ENCODE measurements at places on chromosomes 6 and 20.

DNA sequence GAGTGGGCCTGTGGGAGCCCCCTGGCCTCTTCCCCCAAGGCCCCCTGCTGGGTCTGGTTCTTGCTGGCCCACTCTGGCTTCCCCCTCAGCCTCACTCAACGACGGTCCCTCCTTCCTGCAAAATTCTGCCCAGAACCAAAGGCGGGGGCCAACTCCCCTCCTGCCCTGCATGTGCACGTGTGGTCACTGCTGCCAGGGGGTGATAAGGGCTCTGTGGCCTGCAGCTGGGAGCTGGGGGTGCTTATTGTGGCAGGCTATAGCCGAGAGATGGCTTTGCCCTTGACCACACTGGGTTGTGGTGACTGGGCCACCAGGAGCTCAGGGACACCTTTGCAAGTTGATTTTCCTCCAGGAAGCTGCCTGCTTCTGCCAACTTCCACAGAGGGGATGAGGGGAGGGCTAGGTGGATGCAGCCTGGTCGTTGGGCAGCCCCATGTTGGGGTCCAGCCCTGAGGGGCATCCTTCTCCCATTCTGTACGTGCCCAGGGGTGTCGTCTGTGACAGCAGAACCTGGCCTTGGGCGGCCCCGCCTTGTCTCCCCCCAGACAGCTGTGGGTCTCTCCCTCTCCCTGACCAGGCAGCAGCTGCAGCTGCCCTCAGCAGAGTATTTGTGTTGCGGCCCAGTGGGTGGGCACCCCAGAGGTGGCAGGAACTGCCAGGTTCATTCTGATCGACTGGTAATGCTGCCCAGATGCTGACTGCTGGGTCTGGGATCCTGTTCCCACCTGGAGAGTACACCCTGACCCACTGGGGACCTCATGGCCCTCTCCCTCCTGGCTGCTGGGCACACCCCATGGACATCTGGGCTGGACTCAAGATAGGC lies 5.6 kb downstream of the TCEA2 start:
- DNase-seq, result no peak

DNA sequence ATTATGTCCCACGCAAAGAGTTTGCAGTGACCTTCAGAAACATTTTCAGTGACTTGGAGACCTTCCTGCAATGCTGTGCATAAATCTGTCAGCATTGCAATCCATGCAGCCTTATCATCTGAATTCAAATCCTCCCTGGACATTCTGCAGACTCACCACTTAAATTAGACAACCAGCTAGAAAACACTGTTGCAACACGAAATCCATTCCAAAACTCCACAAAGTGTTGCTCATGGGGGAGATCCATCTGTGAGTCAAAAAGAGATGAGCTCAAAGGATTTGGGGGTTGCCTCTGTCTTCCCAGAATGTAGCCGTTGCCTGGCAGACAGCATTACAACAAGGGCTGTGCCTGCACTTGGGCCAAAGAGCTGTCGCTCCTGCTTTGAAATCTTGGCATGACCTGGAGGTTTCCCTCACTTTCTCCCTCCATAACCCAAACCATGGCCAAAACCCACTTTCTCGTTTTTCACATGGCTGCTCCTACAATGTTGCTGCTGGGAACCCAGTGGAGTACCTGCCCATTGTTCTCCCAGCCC lies 163.5 kb upstream of the CDYL start:
- DNase-seq, result no peak

GRCh38 chr6:22670605-22671004 lies 101.2 kb downstream of the HDGFL1 start:
- DNase-seq, result no peak

- DNase-seq, result no peak
These were observed 1113.1 kb upstream of the CITED2 start for GRCh38 chr6:140487586-140487985.

DNA sequence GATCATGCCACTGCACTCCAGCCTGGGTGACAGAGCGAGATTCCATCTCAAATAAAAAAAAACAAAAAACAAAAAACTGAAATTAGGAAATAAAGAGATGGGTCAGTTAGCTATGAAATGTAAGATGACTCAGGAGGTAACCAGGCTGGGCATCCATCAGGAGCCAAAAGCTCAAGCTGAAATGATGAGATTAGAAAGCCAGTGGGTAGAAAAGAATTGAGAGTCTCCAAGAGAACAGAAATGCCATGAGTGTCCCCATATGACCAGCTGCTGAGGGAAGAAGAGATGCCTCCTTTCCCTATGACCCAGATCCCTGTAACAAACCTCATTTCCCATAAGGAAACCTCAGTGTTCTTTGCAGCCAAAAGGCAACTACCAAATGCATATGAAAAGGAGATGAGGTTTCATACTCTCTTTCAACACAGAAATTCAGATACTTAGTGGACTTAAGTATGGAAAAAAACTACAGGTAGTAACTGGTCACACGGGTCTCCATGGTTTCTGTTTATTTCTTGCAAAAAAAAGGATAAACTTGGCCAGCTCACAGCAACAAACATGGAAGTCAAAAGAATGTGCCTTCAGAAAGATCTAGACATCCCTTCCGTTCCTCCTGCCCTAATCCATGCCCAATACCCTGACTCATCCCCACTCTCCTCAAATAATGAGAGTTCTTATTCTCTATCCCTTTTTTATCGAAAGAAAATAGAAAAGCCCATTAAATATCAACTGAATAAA lies 8.1 kb downstream of the ARHGAP18 start:
- no peak for DNase-seq

- DNase-seq, result no peak
These were observed 209.5 kb downstream of the FNDC1 start for GRCh38 chr6:159378411-159379328.

GRCh38 chr20:8127553-8128255 lies 4.4 kb upstream of the PLCB1 start:
- DNase-seq, result no peak

DNA sequence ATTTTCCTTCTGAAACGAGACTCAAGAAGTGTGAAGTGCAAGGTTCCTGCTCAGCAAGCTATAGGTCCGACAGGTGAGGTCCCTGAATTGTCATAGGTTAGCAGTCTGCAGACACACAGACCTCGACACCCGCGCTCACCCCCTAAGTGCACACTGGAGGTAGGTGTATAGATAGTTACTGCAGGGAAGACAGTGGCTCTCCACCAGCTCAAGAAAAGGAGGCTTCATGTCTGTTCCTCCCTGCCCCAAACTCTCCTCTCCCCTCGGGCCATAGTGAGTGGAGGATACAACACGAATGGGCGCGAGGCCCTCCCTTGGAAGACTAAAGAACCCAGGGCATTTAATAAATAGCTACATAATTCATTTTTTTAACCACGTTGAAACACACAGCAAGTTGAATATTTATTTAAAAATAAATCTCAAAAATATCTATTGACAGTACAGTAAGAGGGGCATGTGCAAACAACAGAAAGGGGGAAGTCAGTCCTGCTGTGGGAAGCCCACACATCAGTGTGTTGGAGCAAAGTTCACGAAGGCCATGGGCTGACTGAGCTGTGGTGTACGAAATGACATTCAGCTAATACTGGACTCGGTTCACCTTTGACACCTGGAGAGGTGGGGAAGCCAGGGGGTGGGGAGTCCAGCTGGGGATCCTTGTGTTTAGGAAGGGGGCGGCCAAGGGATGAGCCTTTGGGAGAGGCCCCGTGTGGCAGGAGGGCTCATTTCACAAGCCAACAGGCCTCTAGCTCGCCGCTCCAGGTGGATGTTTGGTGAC lies 10.7 kb downstream of the SPATA2 start:
- DNase-seq, result no peak

DNA sequence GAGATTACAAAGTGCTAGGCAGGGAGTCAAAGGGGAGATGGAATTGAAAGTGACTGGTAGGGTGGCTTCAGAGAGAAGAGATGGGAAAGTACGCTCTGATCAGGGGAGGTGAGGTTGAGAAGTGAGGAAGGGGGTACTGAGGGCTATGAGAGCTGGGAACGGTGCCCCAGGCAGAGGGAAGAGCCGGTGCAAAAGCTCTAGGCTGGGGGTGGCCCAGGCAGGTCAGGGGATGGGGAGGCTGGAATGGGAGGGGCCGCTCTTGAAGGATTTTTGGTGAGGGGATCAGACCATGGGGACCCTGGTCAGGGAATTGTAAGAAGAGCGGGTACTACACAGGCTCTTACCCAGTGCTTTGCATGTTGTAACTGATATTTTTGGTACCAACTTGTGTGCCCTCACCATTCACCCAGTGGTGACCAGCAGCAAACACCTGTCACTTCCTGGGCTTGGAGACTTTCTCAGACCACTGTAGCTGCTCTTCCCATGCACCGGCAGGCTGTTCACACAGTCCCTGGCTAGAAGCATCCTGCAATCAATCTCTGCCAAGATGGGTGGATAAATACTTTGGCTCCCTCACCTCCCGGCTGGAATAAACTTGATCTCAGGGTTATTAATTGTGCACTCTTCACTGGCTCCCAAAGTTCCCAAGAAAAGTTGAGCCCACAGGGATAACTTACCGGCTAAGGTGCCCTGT lies 24.0 kb downstream of the PCK1 start:
- no peak for DNase-seq

DNA sequence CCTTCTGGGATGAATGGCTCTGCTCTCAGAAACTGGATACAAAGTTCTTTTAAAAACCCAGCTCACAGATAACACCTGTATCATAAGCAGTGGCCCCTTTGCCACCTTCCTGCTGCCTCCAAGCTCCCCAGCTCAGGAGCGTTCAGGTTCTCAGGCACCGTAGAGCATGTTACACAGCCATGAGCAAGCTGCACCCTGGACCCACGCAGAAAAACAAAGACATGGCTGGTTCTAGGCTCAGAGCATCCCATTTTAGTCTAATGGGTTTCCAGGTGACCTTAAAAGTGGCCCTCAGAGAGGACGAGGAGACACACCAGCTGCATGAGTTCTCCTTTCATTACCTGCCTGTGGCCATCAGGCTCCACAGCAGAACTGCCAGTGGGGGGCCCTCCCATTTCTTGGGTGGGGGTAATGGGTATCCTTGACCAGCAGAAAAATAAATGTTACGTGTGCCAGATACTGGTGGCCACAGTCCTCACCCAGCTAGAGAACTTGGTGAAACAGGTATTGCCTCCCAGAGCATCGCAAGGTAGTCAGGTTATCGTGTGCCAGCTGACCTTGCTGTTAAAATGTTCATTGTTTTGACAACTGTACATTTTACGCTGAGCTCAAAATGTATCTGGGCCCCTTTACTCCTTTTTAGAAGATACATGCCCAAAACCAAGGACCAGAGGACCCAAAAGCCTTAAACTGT lies 7.5 kb downstream of the PSMA7 start:
- no peak for DNase-seq

- DNase-seq, result no peak
These were observed 4.9 kb upstream of the DEK start for GRCh38 chr6:18269253-18269652.

DNA sequence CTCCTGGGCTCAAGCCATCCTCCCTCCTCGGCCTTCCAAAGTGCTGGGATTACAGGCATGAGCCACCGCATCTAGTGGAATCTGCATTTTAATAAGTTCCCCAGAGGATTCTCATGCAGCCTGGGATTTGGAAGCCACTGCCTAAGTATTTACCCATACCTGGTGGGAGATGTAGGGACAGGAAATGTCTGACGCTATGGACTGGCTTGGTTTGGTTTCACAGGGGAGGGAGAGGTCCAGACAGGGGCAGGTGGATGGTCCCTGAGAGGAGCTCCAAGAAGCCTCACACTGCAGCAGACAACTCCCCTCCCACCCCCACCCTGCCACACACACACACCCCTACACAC lies 4.4 kb downstream of the VSTM2L start:
- DNase-seq, result no peak

DNA sequence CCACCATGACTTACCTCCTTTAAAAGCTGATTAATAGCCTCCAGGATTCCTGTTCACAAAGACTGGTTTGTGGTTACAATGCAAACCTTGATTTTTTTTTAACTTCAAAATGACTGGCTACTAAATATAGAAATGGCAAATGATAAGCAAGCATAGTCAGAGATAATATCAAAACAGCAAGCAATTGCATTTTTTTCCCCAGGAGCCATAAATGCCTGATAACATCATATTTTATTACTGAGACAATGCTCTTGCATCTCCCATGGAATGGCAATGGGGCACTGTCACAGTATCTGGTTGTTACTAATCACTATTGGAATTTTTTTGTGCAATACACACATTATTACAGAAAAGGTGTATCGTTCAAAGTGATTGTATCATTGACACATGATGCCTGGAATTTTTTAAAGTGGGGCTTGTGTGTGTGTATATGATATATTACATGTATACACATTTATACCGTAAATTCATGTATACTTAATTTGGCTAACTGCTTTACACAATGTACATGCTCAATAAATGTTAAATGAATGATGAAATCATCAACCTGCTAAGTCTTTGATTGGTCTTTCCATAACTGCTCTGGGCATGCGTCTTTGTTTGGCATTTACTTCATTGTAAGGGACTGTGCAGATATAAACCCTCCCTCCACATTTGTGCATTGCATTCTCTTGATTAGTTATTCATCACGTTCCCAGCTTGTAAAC lies 980 bp upstream of the SALL4 start:
- no peak for DNase-seq

DNA sequence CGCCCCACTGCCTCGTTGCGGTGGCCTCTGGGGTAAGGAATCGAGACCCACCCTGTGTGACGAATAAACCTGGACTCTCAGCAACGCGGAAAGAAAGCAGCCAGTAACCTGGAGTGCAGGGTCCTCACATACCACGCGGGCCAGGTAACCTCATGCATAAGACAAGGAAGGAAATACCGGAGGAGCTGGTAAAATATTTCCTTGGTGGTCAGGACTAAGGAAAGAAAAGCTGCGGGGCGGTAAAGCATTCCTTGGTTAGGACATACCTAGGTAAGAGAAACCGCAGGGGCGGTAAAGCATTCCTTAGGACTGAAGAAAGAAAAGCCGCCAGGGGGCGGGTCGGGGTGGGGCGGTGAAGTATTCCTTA lies 80.7 kb downstream of the SYTL3 start:
- no peak for DNase-seq

DNA sequence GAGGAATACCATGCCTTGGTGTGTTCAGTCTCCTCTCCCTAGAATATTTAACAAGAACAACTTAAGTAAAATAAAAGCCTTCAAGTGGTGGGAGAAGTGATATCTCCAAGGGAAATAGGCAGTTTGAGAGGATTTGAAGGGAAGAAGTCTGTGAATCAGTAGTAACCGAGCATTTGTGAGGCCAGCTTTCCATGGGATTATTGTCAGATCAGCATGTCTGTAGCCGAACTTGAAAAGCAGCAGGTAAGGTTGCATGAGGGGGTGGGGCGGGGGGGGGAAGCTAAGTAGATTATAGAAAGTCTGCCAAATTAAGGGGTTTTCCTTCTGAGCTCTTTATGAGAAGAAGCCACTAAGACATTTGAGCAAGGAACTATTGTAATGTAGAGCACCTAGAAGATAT lies 92.6 kb downstream of the GRIK2 start:
- DNase-seq, result no peak

DNA sequence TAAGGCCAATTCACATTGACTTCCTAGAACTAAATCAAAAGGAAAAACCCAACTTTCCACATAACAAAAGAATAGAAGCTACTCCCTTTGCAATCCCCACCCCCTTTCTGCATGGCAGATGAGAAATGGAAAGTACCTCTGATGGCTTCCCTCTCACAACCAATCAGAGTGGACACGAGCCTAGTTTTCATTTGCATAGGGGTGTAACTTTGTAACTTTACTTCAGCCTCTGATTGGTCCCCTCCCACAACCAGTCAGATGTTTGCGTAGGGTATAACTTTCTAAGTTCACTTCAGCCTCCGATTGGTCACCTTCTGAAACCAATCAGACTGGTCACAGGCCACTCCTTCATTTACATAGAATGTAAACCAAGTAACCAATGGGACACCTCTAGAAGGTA lies 328.5 kb downstream of the CDH26 start:
- DNase-seq, result no peak
